Vein endothelial cell (primary cell): ENCODE measurements at places on chromosomes 7 and 10. TPM values are rescaled to one million over a fixed set of nuclear protein-coding genes. Genes with fewer than 3 reads are reported as not detected.

TMEM225B gene
- not detected in 2 replicates for total RNA-seq

ATG9B gene
- under 0.01 and 0.10 TPM in 2 replicates for total RNA-seq

GBX1 gene
- under 0.01 TPM in 1 of 2 replicates, not detected in the other for total RNA-seq

PRKAR2B gene
- 18.9 and 43.8 TPM in 2 replicates for total RNA-seq

PTPN12 gene
- total RNA-seq: 95.0 and 102 TPM in 2 replicates

BTBD16 gene
- not detected in 2 replicates for total RNA-seq

CALCR gene
- total RNA-seq: not detected in 2 replicates

REEP3 gene
- 52.3 and 73.4 TPM in 2 replicates for total RNA-seq

HMX2 gene
- not detected in 2 replicates for total RNA-seq

AKR1C2 gene
- 4.1 and 8.5 TPM in 2 replicates for total RNA-seq

CLCN1 gene
- not detected in 2 replicates for total RNA-seq

CCDC172 gene
- total RNA-seq: not detected in 2 replicates

SLC26A5 gene
- 0.33 and 0.38 TPM in 2 replicates for total RNA-seq

MSMB gene
- not detected in 2 replicates for total RNA-seq

NEUROG3 gene
- total RNA-seq: not detected in 2 replicates

STRIP2 gene
- total RNA-seq: 4.9 and 6.8 TPM in 2 replicates

MYPN gene
- total RNA-seq: under 0.01 and 0.29 TPM in 2 replicates

PTN gene
- not detected in 2 replicates for total RNA-seq

PVRIG gene
- total RNA-seq: not detected in 2 replicates

TRIM8 gene
- total RNA-seq: 107 and 144 TPM in 2 replicates

SCD gene
- total RNA-seq: 70.2 and 157 TPM in 2 replicates

VWDE gene
- not detected in 2 replicates for total RNA-seq

ZNF488 gene
- total RNA-seq: 0.10 and 0.33 TPM in 2 replicates

CTNNA3 gene
- under 0.01 and 0.29 TPM in 2 replicates for total RNA-seq

PILRA gene
- total RNA-seq: 0.38 and 0.65 TPM in 2 replicates
